Stimulated activated CD4-positive, alpha-beta T cell treated with anti-CD3 and anti-CD28 coated beads, Interleukin-15, amount 100 ng/mL, for 1 hour (primary cell): ENCODE measurements at places on chromosomes 5 and 9.

DNA sequence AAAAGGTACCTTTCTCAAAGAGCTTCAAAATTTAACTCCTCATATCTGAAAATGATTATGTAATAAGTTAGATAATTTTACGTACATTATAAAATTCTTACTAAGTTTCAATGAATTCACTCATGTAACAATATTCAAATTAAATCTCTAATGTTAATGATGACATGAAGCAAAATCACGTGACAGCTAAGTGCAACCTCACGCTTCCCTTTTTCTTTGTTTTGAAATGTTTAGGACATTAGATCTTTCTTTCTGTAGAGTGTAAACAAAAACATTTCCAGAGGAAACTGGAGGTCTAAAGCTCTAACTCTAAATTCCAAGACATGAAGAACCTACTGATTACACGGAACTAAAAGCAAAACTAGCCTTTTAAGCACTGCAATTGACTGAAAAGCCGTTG is 227.3 kb upstream of the TBCA start:
- no peak for DNase-seq

- no peak for DNase-seq
These were observed 92.2 kb upstream of the RAD23B start for GRCh38 chr9:107190936-107191290.

- no peak for DNase-seq
These were observed 62.5 kb downstream of the MRPL36 start for GRCh38 chr5:1736889-1737711.

- no peak for DNase-seq
These were observed 87.6 kb downstream of the MAP1B start for GRCh38 chr5:72194846-72195245.

DNA sequence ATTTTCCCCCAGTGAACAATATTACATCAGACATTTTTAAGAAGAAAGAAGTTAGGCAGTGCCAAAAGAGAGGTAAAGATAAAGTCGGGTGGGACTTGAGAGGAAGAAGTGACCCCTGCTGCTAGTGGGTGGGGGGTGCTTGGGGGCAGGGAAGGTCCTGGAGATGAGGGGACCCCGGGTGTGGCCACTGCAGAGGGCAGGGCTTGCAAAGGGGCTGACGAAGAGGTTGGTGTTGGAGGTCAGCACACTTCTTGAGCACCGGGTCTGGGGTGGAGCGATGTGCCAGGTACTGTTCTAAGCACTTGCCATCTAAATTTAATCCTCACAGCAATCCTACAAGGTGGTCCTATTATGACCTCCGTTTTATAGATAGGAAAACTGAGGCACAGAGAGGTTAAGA is 62.0 kb downstream of the AMBP start:
- DNase-seq, result no peak

DNA sequence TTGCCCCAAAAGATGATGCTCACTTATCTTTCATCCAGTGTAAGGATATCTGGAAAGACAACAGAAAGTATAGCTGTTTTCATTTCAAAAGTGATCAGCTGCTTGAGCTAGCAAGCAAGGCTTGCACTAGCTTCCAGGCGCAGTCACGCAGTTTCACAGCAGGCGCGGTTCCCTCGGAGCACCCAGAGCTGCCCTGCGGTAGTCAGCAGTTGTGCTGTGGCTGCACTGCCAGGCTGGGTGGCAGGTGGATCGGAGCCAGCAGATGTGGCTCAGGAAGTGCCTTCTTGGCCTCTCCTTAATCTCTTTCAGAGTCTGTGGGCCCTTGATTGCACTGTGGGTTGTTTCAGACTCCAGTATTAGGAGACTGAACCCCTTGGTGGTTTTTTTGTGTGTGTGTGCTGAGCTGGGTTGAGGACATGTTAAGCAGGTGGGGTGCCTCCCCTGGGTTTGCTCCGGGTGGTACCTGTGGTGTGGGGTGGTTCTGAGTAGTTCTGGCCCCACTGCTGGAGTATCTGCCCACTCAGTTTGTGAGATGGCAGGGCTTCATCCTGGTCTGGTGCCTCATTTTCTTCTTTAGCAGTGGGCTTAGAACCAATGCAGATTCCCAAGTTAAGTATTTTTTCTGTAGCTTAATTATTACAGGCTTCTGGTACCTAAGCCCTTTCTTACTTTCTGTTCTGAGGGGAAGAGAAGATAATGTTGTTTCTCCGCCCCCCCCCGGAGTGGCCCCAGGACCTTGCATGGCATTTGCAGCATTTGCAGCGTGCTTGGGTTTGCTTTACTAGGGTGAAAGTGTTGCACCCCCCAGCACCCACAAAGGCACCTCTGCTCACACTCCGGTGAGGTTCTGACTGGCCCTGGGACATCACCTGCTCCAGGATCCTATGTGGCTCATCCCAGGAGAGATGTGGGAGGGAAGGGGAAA is 16.4 kb downstream of the TENT4A start:
- DNase-seq, result no peak

- DNase-seq, result no peak
These were observed 12.0 kb downstream of the ADRA1B start for GRCh38 chr5:159928122-159928909.

GRCh38 chr5:77329664-77330430 is 119.4 kb downstream of the PDE8B start:
- DNase-seq, result no peak

DNA sequence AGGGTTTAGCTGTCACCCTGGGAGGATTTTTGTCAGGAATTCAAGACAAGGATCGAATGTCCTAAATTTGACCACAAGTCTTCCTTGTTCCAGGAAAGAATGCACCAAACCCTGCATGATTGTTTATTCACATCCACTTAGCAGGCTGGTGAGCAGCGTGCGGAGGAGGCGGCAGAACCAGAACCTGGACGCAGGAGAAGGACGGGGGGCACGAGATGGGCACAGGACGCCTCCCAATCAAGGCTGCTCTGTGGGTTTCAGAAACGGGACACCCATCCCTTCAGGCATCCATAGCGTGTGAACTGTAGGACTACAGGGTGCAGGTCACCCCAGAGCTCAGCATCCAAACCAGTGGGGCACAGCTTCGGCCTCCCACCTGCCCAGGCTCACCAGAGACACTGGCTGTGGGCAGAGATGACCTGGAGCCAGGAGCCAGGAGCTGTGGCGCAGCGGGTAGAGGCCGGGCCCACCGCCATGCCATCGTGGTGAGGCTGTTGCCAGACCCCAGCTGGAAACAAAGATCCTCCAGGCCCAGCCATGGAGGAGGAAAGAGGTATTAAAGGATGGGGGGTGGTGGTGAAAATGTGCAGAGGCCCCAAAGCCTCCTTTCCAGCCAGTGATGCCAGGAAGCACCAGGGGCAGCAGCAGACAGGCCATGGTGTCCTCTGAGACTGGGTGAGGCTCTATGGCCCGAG is 32.3 kb upstream of the ADAMTS2 start:
- no peak for DNase-seq

GRCh38 chr5:96279801-96280542 is 153.1 kb downstream of the PCSK1 start:
- no peak for DNase-seq

GRCh38 chr5:126107381-126107780 is 315.8 kb upstream of the GRAMD2B start:
- no peak for DNase-seq

- DNase-seq, result no peak
These were observed 28.8 kb upstream of the CDC23 start for GRCh38 chr5:138241688-138242571.

- DNase-seq, result no peak
These were observed 133.2 kb upstream of the PRLR start for GRCh38 chr5:35363387-35363965.

- no peak for DNase-seq
These were observed 6.6 kb downstream of the DTWD2 start for GRCh38 chr5:118981783-118982182.

DNA sequence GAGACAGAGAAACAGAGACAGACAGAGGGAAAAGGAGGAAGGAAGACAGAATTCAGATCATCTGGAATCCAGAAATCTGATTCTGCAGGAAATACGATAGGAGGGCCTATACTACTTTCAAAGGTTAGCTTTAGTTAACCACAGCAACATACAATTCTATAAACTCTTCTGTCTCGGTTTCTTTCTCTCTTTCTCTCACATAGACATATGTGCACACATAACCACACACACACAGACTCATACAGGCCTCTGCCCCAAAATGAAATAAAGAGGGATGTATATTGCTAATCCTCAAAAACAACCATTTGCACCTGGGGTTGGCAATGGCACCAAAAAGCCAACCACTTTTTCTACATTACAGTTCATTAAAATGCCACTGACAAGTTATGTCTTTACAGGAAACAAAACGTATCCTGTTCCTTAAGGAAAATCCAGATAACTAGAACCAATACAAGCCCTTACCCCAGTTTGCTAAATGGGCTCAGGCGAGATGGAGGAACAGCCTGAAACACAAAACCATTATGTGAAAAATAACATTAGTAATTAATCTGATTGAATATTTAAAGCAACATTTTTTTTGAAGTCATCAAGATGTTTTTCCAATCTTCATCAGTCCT is 372.3 kb upstream of the CCNH start:
- no peak for DNase-seq

DNA sequence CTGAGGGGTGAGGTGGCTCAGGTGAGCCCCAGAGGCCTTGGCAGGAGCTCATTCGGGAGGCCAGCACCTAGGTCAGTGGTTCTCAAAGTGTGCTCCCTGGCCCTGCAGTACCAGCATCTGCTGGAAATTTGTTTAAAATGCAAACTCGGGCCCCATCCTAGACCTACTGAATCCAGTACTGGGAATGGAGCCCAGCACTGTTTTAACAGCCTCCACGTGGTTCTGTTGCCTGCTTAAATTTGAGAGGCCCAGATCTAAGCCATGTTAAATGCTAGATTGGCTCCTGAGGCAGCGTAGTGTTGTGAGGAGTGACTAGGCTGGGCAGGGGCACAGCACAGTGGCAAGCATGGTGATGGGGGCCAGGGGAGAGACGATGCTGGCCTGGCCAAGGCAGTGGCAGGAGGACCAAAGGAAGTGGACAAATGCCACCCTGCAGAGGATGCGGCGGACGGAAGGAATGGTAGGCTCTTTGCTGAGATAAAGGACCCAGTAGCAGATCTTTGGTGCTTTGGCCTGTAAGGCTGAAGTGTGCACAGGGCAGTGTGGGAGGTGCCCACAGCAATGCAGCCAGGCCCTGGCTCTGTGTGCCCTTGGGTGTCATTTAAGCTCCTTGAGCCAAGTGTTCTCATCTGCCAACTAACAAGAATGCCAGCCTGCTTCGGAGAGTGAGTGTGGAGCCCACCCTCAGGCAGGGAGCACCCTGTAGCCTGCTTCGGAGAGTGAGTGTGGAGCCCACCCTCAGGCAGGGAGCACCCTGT is 4.2 kb downstream of the PRR7 start:
- DNase-seq, result no peak

DNA sequence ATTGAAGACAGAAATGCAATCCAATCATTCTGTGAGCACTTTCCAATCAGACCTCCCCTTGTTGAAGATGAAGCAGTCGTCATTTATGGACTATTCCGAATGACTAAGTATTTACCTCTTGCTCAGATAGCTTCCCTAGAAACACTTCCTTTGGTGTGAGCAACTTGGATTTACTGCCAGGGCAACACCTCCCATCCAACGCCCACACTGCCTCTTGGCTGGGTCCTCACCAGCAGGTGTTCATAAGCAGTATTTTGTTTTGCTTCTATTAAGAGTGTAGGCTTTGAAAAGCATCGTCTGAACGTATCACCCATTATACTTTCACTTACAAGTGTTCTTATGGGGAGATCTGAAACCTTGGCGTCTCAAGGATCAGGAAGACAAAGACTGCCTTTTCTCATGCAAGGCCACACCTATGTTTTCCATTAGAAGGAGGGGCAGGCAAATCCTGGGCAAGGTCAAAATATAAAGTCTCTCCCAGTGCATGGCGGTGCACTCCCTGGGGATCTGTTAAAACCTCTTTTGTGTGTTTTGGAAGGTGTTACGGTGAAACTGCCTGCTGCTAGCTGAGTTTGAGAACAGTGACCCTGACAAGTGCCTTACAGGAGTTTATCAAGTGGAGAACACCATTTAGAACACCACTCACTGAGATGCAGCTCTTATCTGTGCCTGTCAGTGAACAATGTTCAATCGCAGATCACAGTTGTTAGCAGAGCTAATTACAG is 10.6 kb upstream of the MARCHF3 start:
- DNase-seq, result no peak

GRCh38 chr5:32419791-32420190 is 24.7 kb downstream of the ZFR start:
- DNase-seq, result no peak

DNA sequence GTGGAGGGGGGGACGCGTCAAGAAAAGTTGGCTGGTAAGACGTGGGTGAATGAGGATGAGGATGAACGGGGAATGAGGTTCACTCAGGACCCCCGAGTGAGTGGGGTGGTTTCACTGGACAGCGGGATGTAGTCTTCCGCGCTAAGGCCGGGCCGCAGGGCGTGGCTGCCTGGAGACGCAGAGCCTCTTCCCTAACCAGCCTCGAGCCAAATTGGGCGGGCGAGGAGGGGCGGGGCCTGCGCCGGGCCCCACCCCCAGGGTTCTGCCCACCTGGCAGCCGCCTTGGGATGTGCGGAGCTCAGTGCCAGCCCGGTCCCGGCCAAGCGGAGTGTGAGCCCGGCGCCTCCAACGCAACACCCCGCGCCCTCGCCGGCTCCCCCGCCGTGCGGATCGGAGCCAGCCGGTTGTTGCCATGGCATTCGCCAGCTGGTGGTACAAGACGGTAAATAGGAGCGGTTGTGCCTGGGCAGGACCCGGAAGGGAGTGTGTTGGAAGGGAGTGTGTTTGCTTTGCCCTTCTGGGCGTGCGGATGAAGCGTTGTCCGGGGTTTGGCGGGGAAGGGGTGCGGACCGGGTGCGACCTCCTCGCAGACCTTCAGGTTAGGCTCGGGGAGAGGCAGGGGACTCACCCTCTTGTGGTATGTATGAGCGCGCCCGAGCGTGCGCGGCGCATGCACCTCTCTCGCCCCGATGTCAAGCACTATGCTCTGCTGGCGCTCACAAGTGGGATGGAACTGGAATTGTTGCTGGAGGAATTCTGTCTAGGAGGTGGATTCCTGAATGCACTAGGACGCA is 746 bp downstream of the CAST start:
- DNase-seq, result peak; percentile 69

GRCh38 chr5:50767588-50767987 is 101.2 kb downstream of the PARP8 start:
- DNase-seq, result no peak

GRCh38 chr9:82457891-82458290 is 469.3 kb downstream of the SPATA31D1 start:
- DNase-seq, result no peak

- DNase-seq, result peak; percentile 81
These were observed 12.7 kb downstream of the STK10 start for GRCh38 chr5:172175263-172175719.

DNA sequence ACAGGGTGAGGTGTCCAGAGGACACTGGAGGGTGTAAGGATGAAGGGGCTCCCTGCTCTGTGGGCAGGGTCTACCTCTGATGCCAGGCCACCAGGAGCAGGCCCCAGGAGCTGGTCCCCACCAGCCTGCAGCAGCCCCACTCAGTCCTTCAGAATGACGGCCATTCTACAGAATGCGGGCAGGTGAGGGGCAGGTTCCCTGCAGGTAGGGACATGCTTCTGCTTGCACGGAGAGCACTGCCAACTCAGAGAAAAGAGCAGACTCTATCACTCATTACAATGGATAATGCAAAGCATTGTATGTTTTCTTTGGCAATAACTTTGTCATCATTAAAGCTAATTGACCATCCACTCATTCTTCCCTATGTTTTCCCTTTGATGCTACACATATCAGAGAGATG is 39.0 kb downstream of the DDX31 start:
- no peak for DNase-seq
